GM23248 (cell line): ENCODE measurements at places on chromosomes 7 and 10. TPM values are rescaled to one million over a fixed set of nuclear protein-coding genes. Genes with fewer than 3 reads are reported as not detected.

DNA sequence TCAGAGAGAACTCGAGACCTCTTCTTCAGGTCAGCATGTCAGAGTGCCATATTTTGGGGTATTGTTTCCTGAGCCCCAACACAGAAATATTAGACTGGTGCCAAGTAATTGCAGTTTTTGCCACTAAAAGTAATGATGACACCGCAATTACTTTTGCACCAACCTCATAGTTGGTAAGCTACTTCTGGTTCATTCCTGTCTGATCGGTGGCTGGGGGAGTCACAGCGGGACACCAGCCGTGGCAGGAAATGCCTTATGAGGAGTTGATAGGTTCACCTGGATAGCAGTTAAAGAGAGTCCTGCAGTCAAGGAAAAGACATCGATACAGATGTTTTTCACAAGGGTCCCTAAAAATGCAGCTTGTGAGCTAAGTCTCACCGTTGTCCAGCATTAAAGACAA, 23.9 kb upstream of the ATP6V0A4 start:
- no peak for DNase-seq

DNA sequence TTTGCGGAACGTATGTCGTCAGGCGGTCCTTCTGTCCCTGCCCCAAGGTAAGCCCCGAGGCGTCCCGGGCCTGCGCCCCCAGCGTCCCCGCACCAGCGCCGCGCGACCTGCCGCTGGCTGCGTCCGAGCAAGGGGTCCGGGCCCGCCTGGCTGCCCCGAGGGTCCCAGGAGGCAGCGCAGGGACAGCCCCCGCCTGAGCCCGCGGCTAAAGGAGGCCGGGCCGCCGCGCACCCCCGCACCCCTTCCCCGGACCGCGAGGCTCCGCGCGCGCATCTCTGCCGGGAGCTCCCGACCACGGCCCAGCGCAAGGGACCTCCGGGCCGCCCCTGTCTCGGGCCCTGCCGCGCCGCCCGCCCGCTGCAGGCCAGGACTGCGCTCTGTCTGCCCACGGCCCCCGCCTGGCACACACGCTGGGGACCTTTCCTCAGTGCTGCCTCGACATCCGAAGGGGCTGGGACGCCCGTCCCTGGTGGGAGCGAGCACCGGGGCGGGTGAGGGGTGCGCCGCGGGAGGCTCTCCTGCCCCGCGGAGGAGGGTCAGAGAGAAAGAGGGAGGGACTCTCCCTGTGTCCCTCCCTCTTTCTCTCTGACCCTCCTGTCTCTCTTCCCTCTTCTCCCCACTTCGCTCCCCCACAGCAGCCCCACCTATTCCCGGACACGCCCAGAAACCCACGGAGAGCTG, 25.0 kb downstream of the SHH start:
- DNase-seq: peak; percentile 51

The EPHB4 gene
- total RNA-seq: 26.9 and 32.9 TPM in 2 replicates

The NPTX2 gene
- total RNA-seq: 0.76 and 0.97 TPM in 2 replicates

The DGKI gene
- 21.1 and 25.9 TPM in 2 replicates for total RNA-seq

The TRIM74 gene
- not detected in 2 replicates for total RNA-seq

The TRIP6 gene
- total RNA-seq: 113 and 121 TPM in 2 replicates

GRCh38 chr7:137619181-137619580, 227.6 kb downstream of the DGKI start:
- no peak for DNase-seq
